ENCODE measurements at places on chromosomes 7 and 10. TPM values are rescaled to one million over a fixed set of nuclear protein-coding genes. Genes with fewer than 3 reads are reported as not detected.

DNA sequence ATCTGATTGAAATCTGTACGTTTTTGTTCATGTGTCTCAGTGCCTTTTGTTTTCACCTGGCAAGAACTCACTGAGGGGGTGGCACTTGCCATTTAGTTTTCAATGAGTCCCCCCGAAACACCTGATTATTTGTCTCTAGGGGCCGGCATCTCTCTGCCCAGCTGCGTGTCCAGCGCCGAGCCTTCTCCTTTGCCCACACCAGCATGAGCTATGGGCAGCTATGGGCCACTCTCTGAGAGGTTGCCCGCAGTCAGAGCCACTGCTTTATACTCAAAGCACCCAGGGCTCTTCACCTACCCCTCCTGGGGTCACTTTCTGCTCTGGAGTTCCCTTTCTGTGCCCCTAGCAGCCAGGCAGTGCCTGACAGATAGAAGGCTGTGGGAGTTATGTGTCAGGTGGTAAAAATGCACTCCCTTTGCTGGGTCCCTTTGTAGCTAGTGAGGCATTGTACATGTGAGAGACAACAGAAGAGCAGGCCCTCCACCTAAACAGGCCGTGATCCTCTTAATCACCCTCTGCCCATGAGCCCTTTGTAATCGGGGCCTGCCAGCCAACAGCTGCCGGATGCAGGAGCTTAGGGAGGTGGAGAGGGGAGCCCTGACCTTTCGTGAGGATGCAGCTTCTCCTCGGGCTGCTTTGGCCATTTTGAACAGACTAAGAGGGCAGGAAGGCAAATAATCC is 133.1 kb upstream of the NPS start:
- peaks cover 5% of the 10 kb centered on the region for H3K4me1 ChIP-seq
- H3K4me3 ChIP-seq = no peak overlapping the region
- H3K27me3 ChIP-seq = no peaks in the 10 kb centered on the region
- no peak for DNase-seq
- no peak overlapping the region for H3K27ac ChIP-seq
- peaks cover 8% of the 10 kb centered on the region for H3K36me3 ChIP-seq

DNA sequence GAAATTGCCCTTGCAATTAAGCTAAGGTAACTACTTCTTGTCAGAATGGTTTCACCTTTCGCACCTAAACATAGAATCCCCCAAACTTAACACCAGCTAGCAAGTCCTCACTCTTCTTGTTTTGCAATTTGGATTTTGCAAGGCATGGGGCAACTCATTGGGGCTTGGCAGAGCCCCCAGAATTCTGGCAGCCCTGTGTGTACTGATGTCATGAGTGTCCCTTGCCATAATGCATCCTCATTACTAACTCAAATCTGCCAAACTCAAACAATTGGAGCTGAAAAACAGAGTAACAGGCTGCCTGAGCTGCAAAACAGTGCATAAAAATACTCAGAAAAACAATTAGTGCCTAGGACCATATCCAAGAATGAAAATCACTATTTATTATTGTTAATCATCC is 7.9 kb upstream of the XPNPEP1 start:
- H3K27me3 ChIP-seq = no peaks in the 10 kb centered on the region
- no peak overlapping the region for H3K4me3 ChIP-seq
- H3K4me1 ChIP-seq = peaks cover 66% of the 10 kb centered on the region

RASA4B gene
- 6.2 TPM for total RNA-seq

SCIN gene
- total RNA-seq = 1.2 TPM
